ENCODE measurements at places on chromosomes 2 and 18.

GRCh38 chr2:174585657-174586252 lies 11.8 kb downstream of the WIPF1 start:
- no peak for DNase-seq

DNA sequence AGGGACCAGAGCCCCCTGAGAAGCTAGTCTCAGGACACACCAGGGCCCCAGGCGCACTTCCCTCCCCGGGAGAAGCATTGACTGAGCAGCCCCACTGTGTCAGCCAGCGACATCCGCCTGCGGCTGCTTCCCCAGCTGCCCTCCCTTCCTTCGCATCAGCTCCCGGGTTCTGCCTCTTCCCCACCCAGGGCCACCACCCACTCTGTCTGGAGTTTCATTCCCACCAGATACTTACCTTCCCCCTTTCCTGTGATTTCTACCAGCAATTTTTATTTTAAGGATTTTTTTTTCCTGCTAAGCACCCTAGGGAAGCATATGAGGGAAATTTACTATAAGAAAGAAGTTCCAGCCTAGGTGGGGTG lies 99.2 kb downstream of the SMAD7 start:
- no peak for DNase-seq

GRCh38 chr2:10626837-10627236 lies 62.9 kb downstream of the NOL10 start:
- DNase-seq: no peak

- no peak for DNase-seq
These were observed 40.1 kb upstream of the GBX2 start for GRCh38 chr2:236208019-236208926.

- DNase-seq: no peak
These were observed 492.4 kb upstream of the ACVR2A start for GRCh38 chr2:147352264-147353071.

DNA sequence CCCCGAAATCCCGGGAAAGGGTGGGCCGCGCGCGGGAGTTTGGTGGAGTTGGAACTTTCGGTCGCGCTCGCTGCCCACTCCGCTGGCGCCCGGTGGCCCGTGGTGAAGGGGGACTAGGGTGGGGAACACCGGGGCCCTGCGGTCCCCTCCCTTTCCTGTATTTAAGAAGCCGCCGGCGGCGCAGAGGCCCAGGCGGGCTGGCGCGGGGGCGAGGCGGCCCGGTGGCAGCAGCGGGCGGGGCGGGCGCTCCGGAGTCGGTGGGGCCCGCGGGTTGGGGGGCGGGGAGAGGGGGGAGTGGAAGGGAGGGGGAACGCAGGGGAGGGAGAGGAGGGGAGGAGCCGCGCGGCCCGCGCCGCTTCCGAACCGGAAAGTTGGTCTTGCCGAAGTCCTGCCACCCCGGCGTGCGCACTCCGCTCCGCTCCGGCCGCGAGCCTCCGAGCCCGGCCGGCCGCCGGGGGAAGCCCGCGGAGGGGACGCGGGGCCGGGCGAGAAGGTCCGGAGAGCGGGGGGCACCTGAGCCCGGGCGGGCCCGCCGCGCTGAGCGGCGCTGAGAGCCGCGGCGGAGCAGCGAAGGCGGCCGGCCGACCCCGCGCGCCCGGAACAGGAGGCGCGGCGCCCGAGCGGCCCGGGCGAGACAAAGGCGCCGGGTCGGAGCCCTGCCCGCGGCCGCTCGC lies 425 bp upstream of the SALL3 start:
- DNase-seq: no peak

DNA sequence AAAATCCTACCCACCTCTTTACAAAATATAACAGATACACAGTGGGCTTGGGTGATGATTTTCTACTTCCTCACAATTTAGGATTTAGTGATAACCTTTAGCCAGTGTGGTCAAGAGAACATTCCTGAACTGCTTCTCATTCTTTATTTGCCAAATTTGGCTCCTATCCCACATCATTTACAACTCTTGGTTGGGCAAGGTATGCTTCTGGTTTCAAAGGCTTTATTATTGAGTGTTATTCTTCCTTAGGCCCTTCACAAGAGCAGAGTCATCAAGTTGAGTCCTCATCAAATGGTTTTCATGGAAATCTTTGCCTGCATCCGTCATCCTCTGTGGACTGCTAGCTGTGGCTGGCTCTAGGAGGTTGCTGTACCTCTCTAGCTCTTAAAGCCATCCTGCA lies 472.0 kb upstream of the ETAA1 start:
- no peak for DNase-seq

- DNase-seq: no peak
These were observed 9.9 kb downstream of the CHST9 start for GRCh38 chr18:27175245-27175644.

DNA sequence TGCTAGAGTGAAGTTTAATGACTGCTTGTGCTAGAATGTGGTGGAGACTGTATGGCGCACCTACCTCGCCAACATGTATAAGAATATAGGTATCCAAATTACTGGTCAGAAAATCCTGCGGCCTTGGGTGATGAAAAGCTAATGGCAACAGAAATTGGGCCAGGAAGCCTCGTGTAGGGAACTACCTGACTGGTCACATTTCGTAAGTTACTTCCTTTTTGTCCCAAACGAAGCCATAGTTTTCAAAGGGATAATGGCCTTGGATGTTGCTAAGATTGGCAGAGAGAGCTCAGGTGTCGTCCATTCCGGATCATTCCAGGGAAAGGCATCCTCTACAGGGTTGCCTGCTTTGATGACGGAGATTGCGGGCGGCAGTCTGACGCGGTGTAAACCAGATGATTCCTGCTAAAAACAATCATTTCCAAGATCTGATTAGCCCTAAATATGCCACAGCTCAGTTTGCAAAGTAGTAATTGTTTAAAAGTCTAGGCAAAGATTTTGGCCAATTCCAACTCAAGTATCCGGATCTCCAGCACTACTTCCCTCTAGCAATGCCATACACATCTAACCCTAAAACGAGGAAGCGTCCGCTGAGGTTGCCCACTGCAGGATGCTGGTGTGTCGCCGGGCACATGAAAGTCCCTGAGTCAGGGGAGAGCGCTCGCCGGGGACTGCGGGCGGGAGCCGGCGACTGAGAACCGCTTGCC lies 708 bp upstream of the MALT1 start:
- no peak for DNase-seq

- DNase-seq: no peak
These were observed 35.8 kb upstream of the ZNF804A start for GRCh38 chr2:184562532-184562931.
